Activated naive CD4-positive, alpha-beta T cell (primary cell): ENCODE measurements at places on chromosomes 1 and 21.

- DNase-seq, result no peak
Measured at GRCh38 chr1:197924516-197925123, 7.4 kb downstream of the LHX9 start.

DNA sequence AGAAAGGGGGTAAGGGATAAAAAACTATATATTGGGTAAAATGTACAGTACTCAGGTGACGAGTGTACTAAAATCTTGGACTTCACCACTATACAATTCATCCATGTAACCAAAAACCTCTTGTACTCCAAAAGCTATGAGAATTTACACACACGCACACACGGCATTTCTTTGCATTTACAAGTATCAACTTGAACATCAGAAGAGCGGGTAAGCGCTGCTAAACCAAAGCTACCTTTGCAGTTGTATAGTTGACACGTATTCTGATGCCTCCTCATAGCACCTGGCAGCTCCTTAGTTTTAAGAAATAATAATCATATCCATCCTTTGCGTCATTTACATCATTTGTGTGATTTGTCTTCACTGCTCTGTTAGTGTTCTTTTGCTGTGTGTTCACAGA is 17.6 kb downstream of the CDC42BPA start:
- no peak for DNase-seq

DNA sequence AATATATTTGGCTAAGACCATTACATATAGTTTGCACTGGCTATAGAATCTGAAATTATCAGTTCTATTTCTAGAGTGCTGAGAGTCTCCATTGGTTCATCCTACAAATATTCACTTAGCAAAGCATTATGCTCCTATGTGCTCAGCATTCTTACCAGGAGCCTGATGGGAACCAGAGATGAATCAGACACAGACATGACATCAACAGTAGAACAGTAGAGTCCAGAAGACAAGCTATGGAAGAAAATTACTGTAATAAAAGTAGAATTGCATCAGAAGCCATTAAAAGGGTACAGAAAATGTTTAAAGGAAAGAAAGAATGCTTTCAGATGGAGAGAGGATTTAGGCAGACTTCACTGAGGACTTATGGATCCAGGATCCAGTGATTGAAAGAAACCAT is 271.7 kb upstream of the SNX7 start:
- no peak for DNase-seq

DNA sequence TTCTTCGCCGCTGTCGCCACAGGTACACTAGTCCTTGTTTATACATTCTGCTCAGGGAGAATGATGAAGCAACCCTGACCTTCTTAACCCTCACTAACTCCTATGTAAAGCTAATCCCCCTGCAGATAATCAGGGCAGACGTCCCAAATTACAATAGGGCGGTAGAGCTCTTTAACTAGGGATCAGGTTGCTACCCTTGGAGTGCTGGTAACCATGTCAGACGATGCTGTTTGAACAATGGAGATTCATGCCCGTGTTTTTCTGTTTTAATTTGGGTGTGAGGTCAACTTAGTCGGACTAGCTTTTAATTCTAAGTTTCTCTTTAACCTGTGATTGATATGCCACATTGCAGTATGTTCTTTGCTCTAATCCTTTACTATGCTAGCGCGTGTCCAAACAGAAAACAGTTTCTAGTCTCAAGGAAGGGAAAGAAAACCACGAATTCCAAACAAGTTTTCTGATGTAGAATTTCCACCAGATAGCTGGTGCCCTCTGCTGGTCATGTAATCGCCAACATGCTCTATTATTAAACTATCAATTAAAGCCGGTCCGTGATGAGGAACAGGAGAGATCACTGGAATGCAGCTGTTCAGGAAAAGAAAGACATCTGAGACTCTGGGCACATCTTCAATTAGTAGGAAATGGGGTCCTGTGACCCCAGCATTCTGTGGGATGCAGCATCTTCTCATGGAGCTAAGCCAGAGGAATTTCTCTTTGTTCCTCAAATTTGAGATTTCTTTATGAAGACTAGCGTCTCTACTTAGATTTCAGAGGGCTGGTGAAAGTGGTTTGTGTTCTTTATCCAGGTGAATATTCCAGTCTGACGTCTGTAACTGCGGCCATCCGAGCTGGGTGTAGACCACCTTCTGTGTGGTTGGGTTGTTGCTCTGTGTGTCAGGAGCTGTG is 18.3 kb upstream of the VAMP3 start:
- no peak for DNase-seq

DNA sequence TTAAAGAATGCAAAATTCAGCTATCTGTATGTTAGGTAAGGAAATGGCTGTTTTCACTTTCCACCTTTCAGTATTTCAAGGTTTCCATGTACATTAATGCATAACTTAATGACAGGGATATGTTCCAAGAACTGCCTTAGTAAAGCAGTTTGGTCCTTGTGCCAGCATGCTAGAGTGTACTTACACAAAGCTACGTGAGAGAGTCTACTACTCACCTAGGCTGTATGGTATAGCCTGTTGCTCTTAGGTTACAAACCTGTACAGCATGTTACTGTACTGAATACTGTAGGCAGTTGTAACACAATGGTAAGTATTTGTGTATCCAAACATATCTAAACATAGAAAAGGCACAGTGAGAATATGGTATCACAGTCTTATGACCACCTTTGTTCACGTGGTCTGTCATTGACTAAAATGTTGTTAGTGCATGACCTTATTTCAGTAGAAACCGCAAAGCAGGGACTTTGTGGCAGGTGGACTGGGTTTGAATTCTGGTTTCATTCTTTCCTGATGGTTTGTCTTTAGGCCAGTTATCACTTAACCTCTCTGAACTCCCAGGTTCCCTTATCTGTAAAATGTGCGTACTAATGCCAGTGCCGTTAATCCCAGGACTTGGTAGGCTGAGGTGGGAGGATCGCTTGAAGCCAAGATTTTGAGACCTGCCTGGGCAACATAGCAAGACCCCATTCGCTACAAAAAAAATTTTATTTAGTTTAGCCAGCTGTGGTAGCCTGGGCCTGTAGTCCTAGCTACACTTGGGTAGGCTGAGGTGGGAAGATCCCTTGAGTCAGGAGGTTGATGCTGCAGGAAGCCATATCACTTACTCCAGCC is 4.9 kb downstream of the SMYD2 start:
- no peak for DNase-seq

DNA sequence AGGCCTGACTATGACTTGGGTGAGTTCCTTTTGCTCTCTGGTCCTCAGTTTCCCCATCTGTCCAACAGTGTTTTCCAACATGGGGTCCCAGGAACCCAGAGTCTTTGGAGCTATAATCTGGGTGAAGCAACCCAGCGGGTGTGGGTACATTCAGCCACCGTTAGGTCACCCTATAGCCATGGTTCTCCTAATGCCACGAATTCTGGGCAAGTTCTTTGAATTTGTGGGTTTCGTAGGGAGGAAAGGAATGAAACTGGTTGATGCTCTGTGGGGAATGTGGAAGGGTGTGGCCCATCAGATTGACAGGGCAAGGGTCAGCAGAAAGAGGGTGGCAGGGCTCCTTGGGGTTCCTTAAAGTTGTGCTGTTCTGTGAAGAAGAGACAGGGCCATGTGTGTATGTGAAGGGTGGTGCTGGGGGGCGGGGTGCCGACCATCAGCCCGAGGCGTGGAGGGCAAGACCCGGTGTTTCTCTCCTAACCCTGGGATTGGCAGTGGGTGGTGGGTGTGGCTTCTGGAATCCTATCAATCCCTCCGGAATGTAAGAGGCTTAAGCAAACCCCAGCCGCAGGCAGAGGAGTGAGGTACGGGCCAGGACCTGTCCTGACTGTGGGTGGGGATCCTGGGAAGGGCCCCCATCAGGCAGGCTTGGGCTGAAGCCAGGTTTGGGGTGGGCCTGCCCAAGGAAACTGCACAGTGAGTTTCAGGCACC is 35.5 kb upstream of the ZNF362 start:
- no peak for DNase-seq
